ENCODE measurements at places on chromosomes 1 and 21. TPM values are rescaled to one million over a fixed set of nuclear protein-coding genes. Genes with fewer than 3 reads are reported as not detected.

The OR2L13 gene
- total RNA-seq, result not detected

The FMO5 gene
- total RNA-seq, result 2.9 TPM

The KRTAP21-2 gene
- not detected for total RNA-seq

The BTG3 gene
- 44.1 TPM for total RNA-seq

The VHLL gene
- total RNA-seq, result not detected

The ITGB2 gene
- 78.9 TPM for total RNA-seq

The IGSF9 gene
- total RNA-seq, result not detected

The SLX9 gene
- total RNA-seq, result 61.6 TPM

The RPRD2 gene
- total RNA-seq, result 39.7 TPM

The SDCCAG8 gene
- total RNA-seq, result 28.7 TPM

The CRYAA gene
- total RNA-seq, result not detected

The ACBD3 gene
- 54.1 TPM for total RNA-seq

The PDE4B gene
- total RNA-seq, result 2.4 TPM

The CHIT1 gene
- 4.6 TPM for total RNA-seq

The PRELP gene
- total RNA-seq, result not detected

The HES3 gene
- total RNA-seq, result not detected
